Natural killer cell (primary cell): ENCODE measurements at places on chromosomes 12 and 14.

DNA sequence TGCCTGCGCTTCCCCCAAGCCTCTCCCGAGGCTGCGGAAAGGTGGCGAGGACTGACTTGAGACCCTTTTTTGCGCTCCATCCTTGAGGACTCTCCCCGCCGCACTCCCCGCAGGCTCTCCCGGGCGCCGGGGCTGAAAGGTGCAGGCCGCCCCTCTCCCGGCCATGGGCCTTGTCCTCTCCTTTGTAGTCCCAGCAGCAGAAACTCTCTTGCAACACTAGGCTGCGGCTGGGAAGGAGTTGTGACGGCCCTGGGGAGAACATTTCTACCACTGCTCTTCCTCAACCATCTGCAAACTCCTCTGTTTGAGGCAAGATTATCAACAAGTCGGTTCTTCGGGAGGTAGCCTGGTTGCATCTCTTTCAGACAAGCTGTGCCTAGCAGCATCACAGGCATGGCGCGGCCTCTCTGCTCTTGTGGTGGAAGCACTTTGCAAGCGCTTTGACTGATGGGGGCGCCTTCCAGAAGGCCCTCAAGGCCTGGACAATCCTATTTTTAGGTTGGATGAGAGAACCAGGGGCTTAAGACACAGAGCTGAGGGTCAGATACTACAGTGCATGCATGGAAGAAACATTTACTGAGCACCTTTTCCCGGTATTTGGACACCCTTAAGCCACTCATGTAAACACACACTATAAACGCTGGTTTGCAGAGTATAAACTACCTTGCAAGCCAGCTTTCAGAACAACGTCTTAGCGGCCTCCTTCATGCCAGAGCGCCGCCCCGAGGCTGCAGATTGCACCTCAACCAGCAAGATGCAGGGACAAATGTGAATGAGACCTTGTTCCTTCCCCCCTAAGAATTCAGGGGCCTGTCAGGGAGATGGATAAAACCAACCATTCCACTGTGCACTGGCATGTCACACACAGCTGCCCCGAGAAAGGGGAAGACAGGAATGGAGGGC is 1.2 kb upstream of the PRIMA1 start:
- no peak overlapping the region for H3K27ac ChIP-seq
- H3K27me3 ChIP-seq = peaks cover 10% of the 10 kb centered on the region
- no peak for DNase-seq
- H3K36me3 ChIP-seq = no peaks in the 10 kb centered on the region

GRCh38 chr12:65313719-65314317 is 35.3 kb downstream of the MSRB3 start:
- no peak overlapping the region for H3K27ac ChIP-seq
- H3K4me1 ChIP-seq = no peaks in the 10 kb centered on the region
- H3K27me3 ChIP-seq = peaks cover 2% of the 10 kb centered on the region
- H3K4me3 ChIP-seq = no peak overlapping the region
- no peaks in the 10 kb centered on the region for H3K36me3 ChIP-seq

DNA sequence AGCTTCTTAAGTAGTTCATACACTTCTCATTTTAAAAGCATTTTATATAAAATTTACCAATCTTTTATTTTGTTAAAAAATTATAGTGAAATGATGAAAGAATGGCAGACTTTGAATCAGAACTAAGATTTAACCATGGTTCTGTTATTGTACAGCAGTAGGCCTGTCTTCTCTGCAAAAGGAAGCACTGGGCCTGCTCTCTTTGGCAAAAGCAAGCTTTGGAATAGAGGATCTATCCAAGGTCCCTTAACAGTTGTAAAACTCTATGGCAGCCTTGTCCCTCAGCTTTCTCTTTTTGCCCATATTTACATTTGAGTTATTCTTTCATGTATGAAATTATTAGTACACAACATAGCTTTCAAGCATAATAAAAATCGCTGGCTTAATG is 82.8 kb downstream of the PLEKHG7 start:
- H3K27ac ChIP-seq = no peak overlapping the region
- H3K4me3 ChIP-seq = no peak overlapping the region
- no peak for DNase-seq
- H3K4me1 ChIP-seq = no peaks in the 10 kb centered on the region
- peaks cover 4% of the 10 kb centered on the region for H3K36me3 ChIP-seq
- no peaks in the 10 kb centered on the region for H3K27me3 ChIP-seq

DNA sequence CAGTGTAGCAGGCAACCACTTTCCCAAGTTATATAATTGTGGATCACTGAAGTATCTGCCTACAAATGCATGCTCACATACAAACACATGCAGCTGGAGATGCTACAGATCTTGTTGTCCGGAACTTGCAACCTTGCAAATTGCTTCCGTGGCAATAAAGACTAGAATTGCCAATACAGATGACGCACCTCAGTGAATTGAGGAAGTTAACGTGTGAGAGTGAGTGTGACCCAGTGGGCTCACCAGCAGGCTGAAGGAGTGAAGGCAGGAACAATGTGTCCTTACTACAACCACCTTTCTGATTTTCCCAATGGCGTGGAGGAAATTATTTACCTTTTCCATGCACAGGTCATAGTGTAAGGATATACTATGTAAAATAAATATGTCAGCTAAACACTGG is 89.4 kb upstream of the GRIP1 start:
- DNase-seq = no peak
- no peaks in the 10 kb centered on the region for H3K36me3 ChIP-seq
- H3K4me1 ChIP-seq = peaks cover 5% of the 10 kb centered on the region
- H3K27me3 ChIP-seq = no peaks in the 10 kb centered on the region
- no peak overlapping the region for H3K27ac ChIP-seq

DNA sequence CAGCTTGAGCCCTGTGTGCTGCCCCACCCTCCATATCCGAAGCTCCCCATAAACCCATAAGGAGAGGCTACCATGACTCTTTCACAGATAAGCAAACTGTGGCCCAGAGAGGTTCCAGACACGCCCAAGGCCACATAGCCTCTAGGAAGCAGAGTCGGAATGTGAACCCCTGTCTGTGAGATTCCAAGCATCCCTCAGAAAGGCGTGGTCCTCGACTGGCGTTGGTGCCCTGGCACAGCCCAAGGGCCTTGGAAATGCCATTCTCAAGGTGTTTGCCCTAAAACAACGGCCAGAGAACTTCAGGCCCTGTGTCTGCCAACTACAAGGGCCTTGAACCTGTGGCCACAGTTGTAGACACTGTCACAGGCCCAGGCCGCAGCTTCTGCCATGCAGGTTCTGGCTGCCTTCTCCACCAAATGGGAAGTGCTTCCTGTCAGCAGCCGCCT is 8.5 kb upstream of the DIO3 start:
- no peak for DNase-seq
- H3K4me1 ChIP-seq = no peaks in the 10 kb centered on the region
- H3K27me3 ChIP-seq = peaks cover 3% of the 10 kb centered on the region
- H3K36me3 ChIP-seq = no peaks in the 10 kb centered on the region

DNA sequence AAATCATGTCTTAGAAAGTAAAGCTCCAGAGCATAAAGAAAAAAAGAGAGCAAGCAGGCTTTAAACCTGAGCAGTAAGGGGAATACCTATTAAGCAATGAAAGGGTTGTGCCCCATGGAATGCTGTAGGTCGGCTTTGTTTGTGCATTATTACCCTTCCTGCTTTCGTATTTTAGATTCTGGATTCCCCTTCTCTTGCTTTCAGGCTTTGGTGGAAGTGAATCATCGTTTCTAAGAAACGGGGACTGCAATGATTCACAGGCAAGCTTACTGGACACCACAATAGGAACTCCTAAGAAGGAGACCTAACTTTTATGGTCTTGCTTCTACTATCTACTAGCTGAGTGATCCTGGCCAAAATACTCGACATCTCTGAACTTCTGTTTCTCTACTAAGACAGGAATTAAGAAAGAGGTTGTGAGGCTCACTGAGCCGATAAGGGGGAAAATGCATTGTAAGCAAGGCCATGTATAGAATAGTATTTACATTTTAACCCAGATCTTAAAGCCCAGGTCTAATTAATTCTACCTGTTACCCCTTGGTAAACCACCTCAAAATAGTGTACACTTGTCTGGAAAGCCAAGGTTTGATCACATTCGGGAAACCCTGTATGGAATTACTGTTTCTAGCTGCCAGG is 1.2 kb upstream of the BMAL2 start:
- peaks cover 20% of the 10 kb centered on the region for H3K27me3 ChIP-seq
- H3K4me1 ChIP-seq = peaks cover 12% of the 10 kb centered on the region
- no peak overlapping the region for H3K27ac ChIP-seq

- no peak overlapping the region for H3K4me3 ChIP-seq
- DNase-seq = no peak
- H3K27me3 ChIP-seq = no peaks in the 10 kb centered on the region
- H3K36me3 ChIP-seq = no peaks in the 10 kb centered on the region
Observed at GRCh38 chr14:74333909-74334308, 14.4 kb upstream of the VRTN start.

DNA sequence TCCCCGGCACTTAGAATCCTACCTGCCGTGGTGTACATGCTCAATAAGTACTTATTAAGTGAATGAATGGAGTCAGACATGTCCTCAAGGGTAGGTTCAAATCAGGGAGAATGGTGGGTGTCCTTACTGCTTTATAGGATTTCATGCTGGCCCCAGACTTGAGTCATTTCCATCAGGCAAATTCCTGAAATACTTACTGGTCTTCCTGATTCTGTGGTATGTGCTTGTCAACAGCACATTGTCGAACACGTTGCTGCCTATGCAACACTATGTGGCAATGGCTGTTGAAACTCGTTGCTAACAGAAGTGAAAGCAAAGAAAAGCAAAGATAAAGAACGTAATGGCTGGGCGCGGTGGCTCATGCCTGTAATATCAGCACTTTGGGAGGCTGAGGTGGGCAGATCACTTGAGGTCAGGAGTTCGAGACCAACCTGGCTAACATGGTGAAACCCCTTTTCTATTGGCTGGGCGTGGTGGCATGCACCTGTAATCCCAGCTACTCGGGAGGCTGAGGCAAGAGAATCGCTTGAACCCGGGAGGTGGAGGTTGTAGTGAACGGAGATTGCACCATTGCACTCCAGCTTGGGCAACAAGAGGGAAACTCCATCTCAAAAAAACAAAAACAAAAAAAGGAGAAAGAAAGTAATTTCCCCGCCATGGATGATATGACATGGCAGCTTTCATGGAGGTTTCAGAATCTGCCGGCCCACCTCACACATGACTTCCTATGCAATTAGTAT is 214.9 kb downstream of the ZFP36L1 start:
- H3K27me3 ChIP-seq = no peaks in the 10 kb centered on the region
- no peak overlapping the region for H3K27ac ChIP-seq
- H3K4me1 ChIP-seq = no peaks in the 10 kb centered on the region
- H3K4me3 ChIP-seq = no peak overlapping the region
- DNase-seq = no peak

DNA sequence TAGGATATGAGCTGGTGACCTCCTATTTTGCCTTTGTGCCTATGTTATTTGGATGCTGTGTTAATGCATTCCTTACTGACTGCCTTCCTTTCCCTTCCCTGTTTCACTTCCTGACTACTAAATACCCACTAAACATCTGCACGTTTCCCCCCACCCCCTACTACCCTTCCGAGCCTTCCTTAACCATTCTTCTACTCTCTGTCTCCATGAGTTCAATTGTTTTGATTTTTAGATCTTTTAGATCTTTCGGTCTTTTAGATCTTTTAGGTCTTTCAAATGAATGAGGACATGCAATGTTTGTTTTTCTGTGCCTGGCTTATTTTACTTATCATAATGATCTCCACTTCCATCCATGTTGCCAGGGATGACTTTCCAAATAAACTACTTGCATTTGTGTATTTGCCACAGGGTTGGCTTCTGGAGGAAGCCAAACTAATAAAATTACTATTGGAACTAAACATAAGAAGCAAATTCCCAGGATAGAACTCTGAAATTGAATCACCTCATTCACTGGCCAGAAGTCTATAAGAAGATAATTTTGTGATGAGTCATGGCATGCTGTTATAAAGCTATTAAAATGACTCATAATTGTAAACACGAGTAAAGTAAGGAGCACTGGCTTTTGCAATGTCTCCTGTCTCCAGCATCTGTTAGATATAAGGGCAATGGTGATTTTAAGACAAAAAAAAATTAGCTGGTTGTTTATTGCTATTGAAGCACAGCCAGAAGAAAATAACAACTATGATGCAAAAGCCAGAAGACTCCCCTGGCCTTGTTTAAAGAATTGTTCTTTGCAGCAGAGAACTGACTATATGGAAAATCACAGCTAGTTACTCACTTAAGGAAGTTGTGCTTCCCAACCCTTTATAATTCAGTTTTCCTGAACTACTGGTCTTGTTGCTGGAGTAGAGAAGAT is 586.3 kb downstream of the LRFN5 start:
- DNase-seq = no peak
- no peak overlapping the region for H3K27ac ChIP-seq
- H3K4me1 ChIP-seq = no peaks in the 10 kb centered on the region
- H3K36me3 ChIP-seq = no peaks in the 10 kb centered on the region

- no peak overlapping the region for H3K4me3 ChIP-seq
- no peak overlapping the region for H3K27ac ChIP-seq
- DNase-seq = peak; percentile 36
- H3K27me3 ChIP-seq = no peaks in the 10 kb centered on the region
- no peaks in the 10 kb centered on the region for H3K4me1 ChIP-seq
- no peaks in the 10 kb centered on the region for H3K36me3 ChIP-seq
Observed at GRCh38 chr14:80987235-80988032, 32.0 kb downstream of the TSHR start.

DNA sequence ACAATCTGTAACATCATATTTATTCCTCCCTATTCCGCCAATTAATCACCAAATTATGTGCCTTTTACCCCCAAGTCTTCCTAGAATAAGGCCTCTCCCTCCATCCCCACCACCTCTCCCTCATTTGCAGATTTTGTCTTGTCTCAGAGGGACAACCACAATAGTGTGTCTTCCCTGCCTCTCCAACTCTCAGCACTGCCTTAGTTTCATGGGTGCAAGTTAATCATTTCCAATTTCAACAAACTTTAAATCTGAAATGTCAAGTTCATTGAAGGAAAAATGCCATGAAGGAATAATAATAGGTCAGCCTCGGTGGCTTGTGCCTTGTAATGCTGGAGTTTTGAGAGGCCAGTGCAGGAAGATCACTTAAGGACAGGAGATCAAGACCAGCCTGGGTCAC is 31.6 kb downstream of the RXYLT1 start:
- no peak for DNase-seq
- H3K4me1 ChIP-seq = peaks cover 9% of the 10 kb centered on the region
- no peak overlapping the region for H3K4me3 ChIP-seq
- no peaks in the 10 kb centered on the region for H3K27me3 ChIP-seq
- H3K27ac ChIP-seq = no peak overlapping the region
